Fibroblast of the aortic adventitia (primary cell): ENCODE measurements at places on chromosomes 2 and 18.
A peak's percentile ranks its signal among the peaks of the same experiment; 100 is the strongest.

DNA sequence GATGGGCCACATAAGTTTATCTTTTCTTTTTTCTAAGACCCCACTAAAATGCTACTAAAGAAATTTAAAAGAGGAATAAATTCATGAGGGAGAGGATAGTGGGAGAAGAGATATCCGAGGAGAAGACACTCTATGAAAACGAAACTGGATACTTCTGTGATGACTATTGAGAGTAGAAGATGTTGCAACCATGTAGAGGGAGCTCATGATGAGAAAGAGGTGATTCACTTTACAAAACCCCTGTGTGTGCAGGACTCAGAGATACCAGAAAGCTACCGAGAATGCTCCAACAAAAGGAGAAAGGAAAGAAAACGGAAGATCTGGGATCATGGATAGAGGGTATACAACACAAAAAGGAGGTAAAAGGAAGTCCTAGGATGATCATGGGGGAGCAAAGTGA is 34.9 kb downstream of the SLC38A11 start:
- DNase-seq = peak; percentile 92

DNA sequence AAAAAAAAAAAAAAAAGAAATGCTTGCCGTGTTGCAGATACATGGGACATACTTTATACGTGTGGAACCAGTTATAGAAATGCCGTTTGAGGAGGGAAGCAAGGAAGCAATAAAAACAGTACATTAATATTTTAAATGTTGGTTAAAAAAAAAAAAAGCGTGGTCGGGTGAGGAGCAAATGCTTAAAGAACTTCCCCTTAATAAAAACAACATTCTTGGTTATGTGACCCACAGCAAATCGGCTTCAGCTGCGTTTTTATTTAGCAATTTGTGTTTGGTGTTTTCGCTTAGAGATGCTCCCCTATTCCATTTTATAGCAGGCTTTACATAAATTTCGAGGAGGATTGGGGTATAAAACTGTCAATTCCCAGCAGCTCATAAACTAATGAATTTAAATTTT is 223.6 kb downstream of the LRRTM1 start:
- DNase-seq = no peak

DNA sequence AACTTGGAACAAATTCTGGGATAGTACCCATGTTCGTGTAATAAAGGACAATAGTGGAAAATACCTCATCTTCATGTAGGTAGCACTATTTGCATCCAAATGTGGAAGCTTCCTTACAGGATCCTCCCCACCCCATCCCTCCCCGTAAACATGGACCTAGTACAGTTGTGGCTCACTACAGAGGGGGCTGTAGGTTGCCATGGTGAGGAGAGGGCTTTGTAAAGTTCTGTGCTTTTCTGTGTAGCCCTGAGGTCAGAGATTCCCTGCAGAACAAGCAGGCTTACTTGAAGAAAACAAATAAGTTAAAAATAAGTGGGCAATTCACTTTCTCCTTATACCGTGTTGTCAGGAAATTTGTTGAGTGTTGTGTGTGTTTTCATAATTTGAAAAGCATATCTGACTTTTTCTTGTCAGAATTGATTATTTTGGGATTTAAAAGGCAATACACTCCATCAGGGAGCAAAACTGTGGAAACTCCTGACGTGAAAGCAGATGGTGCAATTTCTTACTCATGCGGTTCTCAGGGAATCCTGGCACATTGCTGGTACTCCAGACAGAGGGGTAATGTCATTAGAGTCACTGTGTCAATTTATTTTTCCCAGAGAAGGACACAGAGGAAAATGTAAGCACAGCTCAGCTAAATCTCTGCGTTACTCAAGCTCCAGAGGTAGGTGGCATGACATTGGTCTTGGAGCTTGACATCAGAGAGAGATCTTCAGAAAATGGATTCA is 174.2 kb upstream of the LHCGR start:
- no peak for DNase-seq

DNA sequence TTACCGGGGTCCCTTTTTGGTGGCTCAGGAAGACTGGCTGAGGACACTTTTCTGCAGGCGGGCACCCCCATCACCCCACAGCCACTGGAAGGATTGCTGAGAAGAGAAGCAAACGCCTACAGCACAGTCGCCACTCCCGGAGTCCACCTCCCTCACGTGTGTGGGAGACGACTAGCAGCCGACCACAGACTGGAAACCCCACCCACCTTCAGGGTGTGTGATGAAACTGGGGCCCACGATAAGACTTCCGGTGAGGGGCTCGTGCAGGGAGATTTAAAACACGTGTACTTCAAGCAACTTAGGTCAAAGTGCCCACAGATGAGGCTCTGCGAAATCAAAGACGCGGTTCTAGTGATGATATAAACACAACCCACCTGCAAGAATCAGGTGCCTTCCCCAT is 26.3 kb downstream of the MBP start:
- DNase-seq = no peak

GRCh38 chr2:99166218-99166617 is 11.5 kb downstream of the LIPT1 start:
- DNase-seq = no peak

DNA sequence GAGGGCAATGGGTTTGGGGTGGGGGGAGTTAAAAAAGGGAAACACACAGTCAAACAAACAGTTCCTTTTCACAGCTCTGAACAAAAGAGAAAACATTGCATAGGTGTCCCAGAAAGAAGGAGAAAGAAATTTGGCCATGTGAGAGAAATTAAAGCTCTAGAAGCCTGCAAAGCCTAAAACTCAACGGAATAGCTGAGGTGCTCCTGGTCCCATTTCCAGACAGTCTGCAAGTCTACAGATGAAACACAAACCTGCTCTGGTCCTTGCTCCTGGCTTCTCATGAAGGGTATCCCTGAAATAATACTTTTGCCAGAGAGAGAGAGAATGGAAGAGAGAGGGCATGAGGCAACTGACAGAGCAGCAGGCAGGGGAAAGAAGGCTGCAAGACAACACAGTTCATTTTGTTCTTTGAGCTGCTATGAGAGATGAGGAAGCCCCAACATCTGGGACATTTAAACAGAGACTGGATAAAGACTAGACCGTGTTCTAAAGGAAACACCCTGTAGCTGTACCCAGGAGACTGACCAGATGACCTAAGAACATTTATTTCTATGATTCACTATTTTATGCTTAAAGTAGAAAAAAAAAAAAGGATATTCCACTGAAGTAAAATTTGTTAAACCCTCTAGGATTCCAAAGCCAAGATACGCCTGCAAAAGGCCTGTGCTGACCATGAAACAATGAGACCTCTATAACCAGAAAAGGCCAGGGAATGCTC is 57.3 kb upstream of the CYP26B1 start:
- DNase-seq = peak; percentile 85

DNA sequence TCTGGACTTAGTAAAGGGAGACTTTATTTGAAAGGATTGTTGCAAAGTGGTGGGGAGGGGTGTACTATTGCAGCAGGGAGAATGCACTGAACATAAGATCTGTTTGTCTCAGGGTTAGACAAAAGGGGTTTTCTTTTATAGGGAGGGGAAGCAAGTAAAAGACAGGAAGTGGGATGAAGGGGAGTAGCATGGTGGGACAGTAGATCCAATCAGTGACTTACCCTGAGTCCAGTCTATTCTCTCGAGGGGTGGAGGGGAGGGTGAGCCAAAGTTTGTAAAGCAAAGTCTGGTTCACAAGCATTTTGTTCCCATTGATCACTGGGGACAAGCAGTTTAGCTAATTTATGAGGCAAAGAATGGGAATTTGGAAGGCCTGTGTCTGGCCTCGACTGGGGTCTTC is 35.0 kb upstream of the CYP27C1 start:
- DNase-seq = no peak

DNA sequence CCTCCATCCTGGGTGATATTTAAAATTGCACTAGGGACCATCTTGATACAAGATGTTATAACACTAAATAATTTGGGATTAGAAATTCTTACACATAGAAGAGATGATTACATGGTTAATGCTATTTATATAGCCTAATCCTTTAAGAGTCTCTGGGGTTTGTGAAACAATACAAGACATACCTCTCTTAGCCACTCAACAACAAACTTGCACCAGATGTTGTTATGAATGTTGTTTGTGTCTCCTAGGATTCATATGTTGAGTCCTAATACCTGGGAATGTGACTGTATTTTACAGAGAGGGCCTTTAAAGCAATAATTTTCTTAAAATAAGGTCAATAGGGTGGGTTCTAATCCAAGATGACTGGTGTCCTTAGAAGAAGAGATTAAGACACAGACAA is 678.3 kb downstream of the NYAP2 start:
- DNase-seq = no peak

DNA sequence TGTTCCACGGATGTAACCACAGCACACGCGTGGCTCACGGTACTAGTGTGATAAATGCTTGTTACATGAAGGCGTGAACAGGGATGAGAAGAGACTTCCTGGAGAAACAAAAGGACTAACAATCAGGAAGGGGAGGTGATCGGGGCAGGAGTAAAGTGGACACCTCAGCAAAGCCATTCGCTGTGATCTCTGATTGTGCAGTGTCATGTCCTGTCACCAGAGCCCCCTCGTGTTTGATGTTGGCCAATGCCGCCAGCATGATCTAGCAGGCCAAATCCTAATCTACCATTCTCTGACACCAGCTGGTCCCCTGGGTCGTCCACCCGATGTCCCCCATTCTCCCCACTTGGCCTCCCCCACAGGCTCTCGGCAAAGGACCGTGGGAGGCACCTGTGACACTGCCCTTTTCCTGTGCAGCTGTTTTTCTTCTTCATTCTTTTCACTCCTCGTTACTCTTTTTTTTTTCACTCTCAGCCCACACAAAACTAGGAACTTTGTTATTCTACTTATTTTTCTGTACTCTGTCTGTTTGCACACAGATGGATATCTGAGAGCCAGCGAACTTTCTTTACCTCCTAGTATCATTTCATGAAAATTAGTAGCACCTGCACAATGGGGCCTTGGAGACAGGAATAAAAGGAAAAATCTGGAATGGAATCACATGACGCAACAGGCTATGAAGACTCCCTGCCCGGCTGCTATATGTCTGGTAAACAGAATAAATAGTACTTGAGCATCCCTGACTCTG is 146.8 kb downstream of the TGIF1 start:
- DNase-seq = no peak

GRCh38 chr2:173851141-173851641 is 114.0 kb downstream of the SP3 start:
- peak; percentile 96 for DNase-seq

DNA sequence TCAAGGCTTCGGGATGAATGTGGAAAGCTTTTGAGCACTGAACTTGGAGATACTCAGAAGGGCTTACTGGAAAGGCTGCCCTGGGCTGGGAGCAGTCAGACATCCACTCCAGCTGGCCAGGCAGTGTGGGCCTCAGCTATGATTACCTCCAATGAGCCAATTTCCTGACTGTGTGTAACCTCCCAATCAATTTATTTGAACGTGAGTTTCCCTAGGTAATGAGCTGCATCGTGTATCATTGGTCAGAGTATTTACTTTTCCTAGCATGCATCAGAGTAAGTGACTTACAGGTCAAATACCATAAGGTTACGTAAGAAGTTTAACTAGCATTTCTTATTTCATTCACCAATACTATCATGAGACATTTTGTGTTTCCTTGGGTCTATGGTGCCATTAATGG is 11.0 kb upstream of the CTAGE1 start:
- peak; percentile 38 for DNase-seq
